ENCODE measurements at places on chromosomes 4 and X.

- DNase-seq, result no peak
Measured at GRCh38 chrX:42752730-42753129, 25.2 kb downstream of the PPP1R2C start.

GRCh38 chrX:120315776-120316175 lies 4.5 kb upstream of the TMEM255A start:
- no peak for DNase-seq

DNA sequence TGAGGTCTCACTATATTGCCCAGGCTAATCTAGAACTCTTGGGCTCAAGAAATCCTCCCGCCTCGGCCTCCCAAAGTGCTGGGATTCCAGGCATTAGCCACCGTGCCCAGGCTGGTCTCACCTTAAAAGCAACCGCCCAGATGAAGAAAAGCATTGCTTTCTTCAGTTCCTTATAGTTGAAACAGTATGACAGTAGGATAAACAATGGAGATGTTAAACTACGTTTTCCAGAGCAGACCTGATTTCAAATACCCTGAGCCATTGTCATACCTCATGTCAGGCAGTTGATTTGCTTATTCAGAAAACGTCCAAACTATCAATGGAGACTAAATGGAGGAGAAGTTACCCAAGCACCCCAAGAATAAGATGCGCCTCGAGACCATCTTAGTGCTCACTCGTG lies 26.3 kb upstream of the TMEM131L start:
- no peak for DNase-seq

- DNase-seq, result no peak
Measured at GRCh38 chr4:2515830-2516550, 20.5 kb upstream of the FAM193A start.

Data from HTR-8/SVneo (cell line).